ENCODE measurements at places on chromosomes 6 and 20.
A peak's percentile ranks its signal among the peaks of the same experiment; 100 is the strongest.

- DNase-seq, result no peak
Observed at GRCh38 chr6:169850746-169851145, 99.3 kb downstream of the ERMARD start.

GRCh38 chr6:158808442-158808833 lies 10.7 kb downstream of the EZR start:
- DNase-seq, result no peak

DNA sequence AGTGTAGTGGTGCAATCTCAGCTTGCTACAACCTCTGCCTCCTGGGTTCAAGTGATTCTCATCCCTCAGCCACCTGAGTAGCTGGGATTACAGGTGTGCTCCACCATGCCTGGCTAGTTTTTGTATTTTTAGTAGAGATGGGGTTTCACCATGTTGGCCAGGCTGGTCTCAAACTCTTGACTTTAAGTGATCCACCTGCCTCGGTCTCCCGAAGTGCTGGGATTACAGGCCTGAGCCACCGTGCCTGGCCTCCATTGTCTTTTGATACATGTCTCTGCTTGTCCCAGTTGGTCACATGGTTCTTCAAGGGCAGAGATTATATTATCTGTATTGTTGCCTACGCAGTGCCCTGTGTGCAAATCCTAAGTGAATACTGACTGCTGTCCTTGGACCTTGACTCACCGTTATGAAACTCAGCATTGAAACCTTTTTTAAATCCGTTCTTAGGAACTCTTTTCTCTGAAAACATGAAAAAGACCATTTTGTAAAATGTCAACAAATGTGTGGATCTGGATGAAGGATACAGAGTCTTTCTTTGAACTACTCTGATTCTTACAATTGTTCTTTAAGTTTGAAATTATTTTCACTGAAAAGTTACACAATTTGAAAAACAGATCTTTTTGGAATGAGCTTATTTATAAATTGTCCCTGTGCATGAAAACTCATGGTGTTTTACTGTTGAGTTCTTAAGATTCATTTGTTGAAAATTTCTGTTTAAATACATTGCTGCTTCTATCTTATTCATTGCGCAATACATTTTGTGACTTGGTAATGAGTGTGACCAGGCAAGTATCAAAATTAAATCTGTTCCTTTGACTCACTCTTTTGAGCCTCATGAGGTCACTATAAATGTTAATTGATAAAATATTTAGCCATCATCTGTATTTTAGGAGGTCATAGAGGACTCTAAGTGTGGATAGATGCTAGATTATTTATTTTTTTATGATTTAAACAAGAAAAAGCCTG lies 293.5 kb downstream of the UTRN start:
- peak; percentile 38 for DNase-seq

DNA sequence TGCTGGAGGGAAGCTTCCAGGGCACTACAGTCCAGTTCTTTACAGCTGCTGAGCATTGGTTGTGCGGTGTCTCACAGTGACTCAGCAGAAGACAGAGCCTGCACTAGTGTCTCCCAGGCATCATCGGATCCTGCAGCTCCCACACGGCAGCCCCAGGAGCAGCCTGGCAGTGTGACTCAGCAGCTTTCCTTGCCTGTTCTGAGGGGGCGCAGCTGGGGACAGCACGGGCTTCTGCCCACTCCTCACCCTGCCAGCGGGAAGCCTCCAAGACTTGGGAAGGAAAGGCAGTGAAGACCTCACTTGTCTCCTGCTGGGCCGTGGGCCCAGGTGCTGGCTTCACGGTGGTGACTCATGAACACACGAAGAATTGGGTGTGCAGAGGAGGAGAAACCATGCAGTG lies 165.4 kb downstream of the SYNDIG1 start:
- DNase-seq, result peak; percentile 74

DNA sequence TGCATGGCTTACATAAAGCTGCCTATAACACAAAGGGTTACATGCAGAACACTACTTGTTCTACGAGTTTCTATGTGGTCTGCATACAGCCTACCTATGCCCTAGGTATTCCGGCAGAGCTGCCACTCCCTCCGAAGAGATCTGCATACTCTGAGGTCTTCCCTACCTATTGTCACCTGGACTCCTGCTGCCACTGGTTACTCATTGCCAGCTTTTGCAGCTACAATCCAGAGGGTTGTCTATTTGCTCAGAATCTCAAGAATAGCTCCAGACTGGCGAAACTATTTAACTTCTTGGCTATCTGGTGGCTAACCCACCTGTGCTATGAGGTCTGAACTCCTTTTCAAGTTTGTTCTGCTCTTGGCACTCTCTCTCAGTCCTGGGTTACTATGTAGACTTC lies 323.3 kb downstream of the BMP2 start:
- DNase-seq, result peak; percentile 49

DNA sequence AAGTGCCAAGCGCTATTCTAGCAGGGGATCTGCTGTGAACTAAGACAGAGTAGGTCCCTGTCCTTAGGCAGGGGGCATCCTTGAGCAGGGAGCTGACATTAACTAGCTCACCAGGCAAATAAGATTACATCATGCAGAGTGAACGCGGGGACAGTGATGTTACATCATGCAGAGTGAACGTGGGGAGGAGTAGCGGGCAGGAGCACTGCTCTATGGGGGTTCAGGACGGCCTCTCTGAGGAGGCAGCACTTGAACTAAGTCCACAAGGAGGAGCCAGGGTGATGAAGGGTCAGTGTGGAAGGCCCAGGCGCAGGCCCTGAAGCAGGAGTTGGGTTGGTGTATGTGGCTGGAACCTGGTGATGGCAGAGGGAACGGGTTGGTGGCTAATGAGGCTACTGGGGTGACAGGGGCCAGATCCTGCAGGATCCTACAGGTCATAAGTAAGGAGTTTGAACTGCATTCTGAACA lies 38.7 kb downstream of the KAT14 start:
- DNase-seq, result no peak

DNA sequence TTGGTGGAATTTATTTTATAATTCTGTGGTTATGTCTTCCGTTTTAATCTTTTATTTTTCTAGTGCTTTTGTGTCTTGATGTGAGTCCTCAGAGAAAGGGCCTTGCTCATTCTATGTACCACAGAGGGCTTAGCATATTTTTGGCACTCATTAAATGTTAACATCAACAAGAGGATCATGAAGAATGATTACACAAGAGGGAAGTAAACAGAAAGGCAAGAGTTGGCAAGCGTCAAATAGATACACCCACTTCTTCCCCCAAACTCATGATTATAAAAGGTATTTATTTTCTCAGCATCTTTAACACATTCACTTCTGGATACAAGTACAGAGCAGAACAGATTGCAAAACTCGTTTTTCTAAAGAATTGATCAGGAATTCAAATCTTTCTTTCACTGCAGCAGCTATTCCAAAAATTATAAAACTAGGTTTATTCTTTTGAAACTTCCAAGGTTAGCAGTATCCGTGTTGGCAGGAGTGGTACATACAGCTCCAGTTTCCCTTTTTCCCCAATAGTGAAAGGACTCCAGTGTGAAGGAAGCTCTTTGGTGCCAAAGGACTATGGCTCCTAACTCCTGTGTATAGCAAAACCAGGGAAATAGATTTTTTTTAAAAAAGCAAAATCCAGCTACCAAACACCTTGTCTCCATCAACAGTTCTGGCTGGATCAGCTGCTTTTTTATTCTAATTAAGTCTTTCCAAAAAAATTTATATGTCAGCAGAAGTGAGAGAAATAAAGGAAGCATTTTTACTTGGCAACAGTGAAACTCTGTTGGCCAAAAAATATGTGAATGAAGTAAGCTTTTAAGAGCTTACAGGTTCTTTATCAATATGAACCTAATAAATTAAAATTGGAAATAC lies 221.9 kb downstream of the ADGRG6 start:
- no peak for DNase-seq

DNA sequence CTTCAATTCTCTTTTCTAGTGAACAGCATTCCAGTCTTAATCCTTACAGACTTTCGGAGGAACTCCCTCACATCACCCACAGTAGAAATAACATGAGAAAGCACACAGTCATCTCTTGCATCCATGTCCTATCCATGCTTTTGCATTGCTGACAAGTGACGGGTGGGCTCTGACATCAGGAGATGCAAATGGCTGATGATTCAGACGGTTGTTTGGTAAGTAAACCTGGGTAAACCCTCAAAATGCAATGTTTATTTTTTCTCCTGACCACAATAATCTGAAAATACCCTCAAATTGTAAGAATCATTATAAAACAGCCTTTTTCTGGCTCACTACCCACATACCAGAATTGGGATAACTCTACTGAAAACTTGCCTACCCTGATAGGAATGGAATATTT lies 792.0 kb downstream of the MAFB start:
- no peak for DNase-seq

DNA sequence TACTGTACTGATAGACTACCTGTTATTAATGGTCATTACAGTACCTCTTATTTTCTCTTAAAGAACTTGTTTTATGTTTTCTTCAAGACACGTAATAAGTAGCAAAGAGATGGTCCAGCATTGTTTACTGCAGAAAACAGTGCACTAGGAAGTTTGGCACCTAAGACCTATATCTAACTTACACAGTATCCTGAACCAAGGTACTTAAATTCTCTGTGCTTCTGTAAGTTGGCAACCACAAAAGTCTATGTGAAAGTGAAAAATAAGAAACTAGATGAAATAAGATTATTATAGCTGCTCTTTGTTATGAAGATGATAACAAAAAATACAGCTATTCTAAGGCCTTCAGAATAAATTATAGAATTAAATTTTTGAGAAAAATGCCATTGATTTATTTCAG lies 411.7 kb upstream of the SOX4 start:
- no peak for DNase-seq

DNA sequence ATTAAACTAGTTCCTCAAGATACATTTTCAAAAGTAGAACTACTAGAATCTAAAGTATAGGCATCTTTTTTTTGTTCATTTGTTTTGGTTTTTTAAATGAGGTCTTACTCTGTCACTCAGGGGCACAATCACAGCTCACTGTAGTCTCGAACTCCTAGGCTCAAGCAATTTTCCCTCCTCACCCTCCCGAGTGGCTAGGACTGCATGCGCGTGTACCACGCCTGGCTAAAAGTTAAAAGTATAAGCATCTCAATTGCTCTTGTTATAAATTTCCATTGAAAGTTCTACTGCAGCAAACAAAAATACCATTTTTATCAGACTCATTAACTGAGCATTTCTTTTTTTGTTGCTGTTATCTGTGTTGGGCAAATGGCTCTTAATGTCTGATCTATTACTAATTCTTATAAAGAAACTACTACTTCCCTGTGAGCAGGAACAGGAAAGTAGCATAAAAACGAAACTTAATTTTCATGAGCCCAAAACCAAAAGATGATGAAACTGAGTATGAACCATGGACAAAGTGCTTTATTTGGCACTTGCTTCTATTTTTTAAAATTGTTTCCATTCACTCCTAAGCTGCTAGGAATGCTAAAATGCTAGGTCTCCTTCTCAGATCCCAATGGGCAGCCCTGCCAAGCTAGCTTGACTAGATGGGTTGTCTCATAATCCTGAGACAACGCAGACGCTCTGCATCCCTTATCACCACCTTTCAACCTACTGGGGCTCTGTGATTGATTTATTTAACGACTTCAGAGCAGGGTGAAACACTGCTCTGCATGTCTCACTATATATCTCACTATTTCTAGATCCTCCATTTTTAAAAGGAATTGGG lies 36.9 kb downstream of the TRPC4AP start:
- DNase-seq, result no peak

DNA sequence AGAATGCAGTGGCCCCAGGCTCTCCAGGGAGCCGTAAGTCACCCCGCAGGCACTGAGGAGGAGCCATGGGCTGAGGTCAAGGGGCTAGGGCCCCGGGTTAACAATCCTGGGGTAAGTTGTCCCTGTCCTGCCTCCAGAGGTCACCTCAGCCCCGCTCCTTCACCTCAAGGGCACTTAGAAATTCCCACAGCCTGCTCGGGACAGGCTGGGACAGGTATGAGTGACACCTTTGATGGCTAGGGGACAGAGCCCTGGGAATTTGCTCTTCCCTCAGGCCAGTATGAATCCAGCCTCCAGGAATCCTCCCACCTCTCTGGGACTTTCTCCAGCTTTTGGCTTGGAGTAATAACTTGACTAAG lies 3.5 kb upstream of the GRM4 start:
- DNase-seq, result no peak

GRCh38 chr6:142784344-142784743 lies 160.6 kb downstream of the HIVEP2 start:
- DNase-seq, result no peak

- peak; percentile 47 for DNase-seq
Observed at GRCh38 chr20:54172856-54173652, 732 bp downstream of the CYP24A1 start.

DNA sequence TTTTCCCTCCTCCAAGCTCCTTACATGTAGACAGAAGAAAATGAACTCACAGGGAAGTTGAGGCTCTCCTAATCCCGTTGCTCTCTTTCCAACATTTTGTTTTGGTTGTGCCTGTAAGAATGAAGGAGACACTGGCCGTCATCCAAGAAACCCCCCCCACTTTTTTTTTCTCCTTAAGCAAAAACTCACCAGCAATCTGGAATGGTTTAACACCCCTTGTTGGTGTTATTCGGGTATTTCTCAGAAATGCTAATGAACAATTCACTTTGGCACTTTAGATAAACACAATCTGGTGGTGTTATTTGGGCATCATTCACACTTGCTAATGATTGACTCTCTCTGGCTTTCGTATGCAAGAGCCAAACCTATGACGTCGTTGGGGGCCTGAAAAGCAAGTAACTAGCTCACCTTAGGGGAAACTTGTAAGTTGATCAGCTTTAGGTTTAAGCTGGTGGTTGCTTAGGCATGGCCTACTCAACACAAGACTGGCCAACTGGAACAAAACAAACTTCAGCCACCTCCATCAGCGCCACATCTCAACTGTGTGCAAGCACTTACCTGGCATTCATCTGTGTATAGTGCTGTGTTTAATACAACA lies 24.3 kb upstream of the OLIG3 start:
- peak; percentile 78 for DNase-seq

Data from renal cortical epithelial cell (primary cell).